ENCODE measurements at places on chromosomes 1 and 21. TPM values are rescaled to one million over a fixed set of nuclear protein-coding genes. Genes with fewer than 3 reads are reported as not detected.

DNA sequence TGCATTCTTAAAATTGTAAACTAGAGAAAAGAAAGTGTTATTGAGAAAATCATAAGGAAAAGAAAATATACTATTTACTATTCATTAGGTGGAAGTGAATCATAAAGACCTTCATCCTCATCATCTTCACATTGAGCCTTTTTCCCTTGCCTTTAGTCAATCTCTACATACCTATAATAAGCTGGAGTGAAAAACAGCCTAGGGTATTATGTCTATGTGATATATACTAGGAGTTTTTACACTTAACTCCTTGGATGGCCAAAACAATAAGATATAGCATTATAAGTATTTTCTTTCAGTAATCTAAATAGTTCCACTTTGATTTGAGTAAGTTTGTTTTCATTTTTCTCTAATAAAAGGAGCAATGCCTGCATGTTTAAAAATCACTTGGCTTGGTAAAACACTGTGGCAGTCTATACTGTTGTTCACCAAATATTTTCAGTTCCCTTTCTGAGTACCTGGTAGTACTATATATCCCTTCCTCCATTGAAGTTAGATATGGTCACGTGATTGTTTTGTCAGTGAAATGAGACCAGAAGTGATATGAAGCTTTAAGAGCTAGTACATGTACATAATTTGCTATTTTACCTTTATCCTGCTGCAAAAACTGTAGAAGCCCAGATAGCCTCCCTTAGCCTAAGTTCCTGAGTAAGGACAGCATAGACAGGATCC, 78.3 kb downstream of the CLEC20A start:
- DNase-seq, result no peak

DNA sequence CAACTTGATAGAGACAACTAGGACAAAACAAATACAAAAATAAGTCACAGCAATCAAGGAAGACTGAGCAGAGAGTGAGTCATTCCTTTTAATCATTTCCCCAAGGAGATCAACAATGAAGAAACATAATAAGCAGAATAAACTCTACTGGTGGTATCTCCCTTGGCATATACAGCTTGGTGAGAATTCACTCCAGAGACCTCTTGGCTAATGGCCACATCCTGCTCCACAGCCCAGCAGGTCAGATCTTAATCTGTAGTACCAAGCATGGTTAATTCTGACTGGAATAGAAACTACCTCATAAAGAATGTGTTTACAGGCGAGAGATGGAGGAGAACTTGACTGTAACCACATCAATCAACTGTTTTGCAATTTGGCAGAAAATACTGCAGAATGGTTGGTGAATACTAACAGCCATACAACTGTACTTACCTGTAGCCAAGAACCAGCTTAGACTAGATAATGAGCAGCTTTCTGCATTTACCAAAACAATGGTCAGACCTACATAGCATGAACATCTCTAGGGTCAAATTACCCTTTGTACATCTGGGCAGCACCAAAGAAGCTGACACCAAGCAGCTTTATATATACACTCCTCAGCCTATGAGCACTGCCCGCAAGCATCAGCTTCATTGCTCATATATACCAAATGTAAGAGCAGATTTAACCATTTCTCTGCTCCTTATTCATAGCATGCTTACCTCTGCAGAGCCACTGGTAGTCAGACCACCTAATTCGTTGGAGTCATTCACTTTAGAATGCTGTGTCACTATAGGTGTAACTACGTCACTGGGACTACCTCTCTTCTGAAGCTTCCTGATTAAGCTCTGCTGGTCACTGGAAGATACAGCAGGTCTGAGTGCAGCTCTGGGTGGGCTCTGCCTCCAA, 51.0 kb downstream of the KIAA0319L start:
- no peak for DNase-seq

GRCh38 chr21:41076064-41076463, 91.9 kb upstream of the BACE2 start:
- DNase-seq, result no peak

- no peak for DNase-seq
These were observed 10.7 kb downstream of the IFNAR2 start for GRCh38 chr21:33240404-33240803.

- DNase-seq, result no peak
These were observed 30.7 kb downstream of the CA6 start for GRCh38 chr1:8976338-8976737.

DNA sequence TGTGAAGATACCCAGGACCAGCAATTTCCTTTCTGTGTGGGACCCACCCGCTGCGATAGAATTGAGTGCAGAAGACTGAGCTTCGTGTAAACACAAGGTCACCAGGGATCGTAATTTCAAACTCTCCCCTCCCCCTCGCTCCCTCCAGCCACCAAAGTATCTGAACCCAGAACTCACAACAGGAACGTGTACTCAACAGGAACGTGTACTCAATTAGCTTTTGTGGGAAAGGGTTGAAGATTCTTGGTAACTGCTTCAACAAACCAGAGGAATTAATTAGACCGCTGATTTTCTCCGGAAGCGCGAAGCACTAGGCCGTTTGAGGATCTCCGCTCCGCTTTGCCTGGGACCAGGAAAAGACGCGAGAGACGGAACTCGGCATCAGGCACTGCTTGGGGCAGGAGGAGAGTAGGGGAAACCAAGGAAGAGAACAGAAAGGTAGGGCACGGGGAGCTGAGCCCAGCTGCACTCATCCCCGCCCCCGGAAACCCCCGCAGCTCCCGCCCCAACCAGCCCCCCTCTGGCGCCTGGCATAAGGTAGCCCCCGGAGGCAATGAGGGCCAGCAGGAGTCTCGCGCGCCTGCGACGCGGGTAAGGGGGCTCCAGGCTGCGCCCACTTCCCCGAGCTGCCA, 453 bp downstream of the DRAM2 start:
- peak; percentile 70 for DNase-seq

- DNase-seq, result peak; percentile 54
These were observed 14.1 kb downstream of the CAPN8 start for GRCh38 chr1:223651291-223651991.

GRCh38 chr1:19365721-19366120, 53.6 kb downstream of the SLC66A1 start:
- DNase-seq, result no peak

- DNase-seq, result no peak
These were observed 172.1 kb upstream of the RNPC3 start for GRCh38 chr1:103353391-103353790.

DNA sequence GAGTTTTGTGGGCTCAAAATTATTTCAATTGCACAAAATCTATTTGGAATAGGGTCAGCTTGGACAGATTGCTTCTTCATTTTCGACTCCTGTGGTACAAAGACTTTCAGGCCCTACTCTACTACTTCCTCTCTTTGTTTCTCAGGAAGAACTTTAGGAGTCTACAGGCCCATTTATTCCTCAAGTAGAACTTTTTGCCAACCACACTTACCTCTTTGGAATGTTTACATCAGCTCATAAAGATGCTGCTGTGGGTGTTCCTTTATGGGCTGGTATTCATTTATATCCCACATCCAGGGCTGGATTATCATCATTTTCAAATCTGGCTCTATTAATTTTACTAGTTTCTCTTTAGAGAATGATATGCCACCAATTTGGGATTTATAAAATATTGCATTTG, 46.3 kb upstream of the TNFSF18 start:
- no peak for DNase-seq

GRCh38 chr1:221217029-221217428, 337.8 kb downstream of the HLX start:
- DNase-seq, result peak; percentile 91

GRCh38 chr1:203464226-203464625, 11.4 kb upstream of the PRELP start:
- peak; percentile 52 for DNase-seq

DNA sequence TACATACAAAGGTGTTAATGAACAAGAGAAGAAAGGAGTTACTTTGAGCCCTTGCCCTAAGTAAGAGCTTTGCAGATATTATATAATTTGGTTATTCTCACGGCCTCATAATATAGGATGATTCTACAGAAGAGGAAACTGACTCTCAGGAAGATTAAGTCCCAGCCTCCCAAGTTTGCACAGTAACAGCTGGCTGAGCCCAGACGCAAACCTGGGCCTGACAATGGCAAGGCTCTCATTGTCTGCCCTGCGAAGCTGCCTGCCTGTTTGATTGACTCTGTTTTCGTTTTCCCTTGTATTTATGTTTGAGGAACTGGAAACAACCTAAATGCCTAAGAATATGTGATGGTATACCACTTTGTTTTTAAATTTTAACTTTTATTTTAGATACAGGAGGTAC, 76.2 kb upstream of the PGBD5 start:
- no peak for DNase-seq

- peak; percentile 83 for DNase-seq
These were observed 3.0 kb upstream of the RGS2 start for GRCh38 chr1:192805832-192806323.

- DNase-seq, result peak; percentile 91
These were observed 42.9 kb downstream of the EPHB2 start for GRCh38 chr1:22753481-22753971.

DNA sequence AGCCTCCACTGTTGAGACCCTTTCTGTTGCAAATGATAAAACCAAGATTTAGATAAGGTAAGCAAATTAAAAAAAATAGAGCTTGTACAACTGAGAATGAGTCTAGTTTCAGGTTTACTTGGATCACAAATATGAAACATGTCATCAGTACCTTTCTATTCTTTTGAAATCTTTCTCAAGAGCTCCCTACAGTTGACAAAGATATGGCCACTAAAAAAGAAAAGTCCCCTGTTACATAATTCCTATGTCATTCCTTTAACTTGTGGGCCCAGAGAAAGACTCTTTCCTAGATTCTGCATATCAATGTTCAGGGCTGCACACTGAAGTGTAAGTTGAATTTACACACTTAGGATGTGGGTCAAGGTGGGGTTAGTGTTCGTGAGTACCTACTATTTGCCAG, 168.1 kb downstream of the PLA2G4A start:
- no peak for DNase-seq

DNA sequence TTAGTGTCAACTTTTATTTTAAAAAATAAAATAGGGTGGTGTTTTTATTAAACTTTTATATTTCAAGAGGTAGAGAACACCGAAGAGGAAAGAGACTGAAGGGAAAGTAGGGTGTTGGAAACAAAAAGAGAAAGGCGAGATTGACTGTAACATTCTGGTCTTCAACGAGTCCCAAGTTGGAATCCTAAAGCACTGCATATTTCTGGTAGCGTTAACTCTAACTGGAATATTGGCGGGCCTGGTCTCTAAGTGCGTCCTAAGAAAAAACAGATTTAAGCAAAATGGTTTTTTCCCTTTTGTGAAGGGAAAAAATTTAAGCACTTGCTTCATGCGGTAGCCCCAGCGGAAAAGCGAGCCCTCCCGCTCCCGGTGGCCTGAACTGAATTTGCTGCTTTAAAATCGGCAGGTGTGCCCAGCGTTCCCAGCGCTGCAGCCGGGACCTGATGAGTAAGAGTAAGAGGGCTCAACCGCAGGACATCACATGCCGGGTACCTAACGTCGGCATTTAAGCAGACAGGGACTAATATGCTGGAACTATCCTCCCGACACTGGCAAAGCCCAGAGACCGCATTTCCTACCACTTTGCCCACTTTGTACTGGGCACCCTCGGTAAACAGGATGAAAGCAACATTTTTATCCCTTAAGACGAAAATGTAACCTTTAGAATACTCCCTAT, 30.5 kb upstream of the NFIA start:
- peak; percentile 87 for DNase-seq

- peak; percentile 85 for DNase-seq
These were observed 69.7 kb upstream of the USP24 start for GRCh38 chr1:55284856-55285255.

- DNase-seq, result peak; percentile 76
These were observed 55.4 kb downstream of the LAMC2 start for GRCh38 chr1:183241471-183241870.

DNA sequence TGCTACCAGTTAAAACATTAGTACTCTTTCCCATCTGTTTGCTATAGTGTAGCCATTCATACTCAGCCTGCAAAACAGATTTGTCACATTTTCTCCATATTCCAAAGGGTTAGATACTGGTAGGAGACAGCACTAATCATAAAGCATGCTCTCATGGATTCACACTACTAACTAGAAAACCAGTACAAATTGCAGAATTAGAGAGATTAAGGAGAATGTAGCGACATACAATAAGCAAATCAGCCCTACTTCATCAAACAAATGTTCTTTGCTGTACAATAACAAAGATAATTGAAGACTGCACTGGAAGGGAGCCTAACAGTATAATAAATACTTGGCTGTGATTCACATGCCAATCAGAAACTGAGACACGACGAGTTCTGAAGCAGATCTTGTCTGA, 368.0 kb upstream of the PRMT6 start:
- DNase-seq, result no peak

- DNase-seq, result no peak
These were observed 59.6 kb downstream of the ABL2 start for GRCh38 chr1:179169616-179170467.

DNA sequence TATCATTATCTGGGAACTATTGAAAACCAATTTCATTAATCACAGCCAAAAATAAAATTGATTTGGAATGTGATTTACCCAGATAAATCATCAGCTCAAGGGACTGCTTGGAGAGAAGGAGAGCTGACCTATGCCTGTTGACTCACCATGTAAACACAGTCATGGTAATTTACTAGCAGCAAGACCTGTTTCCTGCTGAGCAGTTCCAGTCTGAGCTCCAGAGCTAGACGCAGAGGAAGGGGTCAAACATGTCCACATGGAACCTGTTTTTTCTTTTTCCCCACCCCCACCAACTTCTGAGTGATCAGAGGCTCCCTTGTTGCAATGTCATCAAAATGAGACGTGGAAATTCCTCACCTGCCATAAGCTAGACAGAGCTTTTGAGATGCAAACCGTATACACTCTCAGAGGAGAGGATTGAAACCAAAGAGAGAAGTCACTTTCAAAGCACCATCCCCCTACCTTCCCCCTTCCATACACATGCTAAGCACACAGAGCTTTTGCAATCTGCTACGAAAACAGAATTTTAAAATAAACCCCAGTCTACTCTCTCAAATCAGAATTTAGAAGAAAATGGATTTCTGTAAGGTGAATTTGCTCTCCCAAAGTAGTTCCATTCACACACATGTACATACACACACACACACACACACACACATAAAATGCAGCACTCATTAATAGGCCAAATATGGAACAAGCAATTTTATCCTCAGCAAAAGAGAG, 55.9 kb upstream of the PTGFRN start:
- DNase-seq, result peak; percentile 68

PRR9 gene
- total RNA-seq, result not detected

ANKRD35 gene
- 2.2 TPM for total RNA-seq

LCE2B gene
- not detected for total RNA-seq

PDC gene
- not detected for total RNA-seq

TRABD2B gene
- total RNA-seq, result 1.1 TPM

All from muscle of leg (tissue), 16 donors.